ENCODE measurements at places on chromosomes 4 and X. TPM values are rescaled to one million over a fixed set of nuclear protein-coding genes. Genes with fewer than 3 reads are reported as not detected.

Gene FOXO4
- 26.0 TPM for polyA plus RNA-seq

Gene MMRN1
- polyA plus RNA-seq, result 2.5 TPM

Gene PAGE5
- not detected for polyA plus RNA-seq

Gene OPN1LW
- not detected for polyA plus RNA-seq

Gene ASMTL
- 33.2 TPM for polyA plus RNA-seq

Gene CPZ
- 18.0 TPM for polyA plus RNA-seq

Gene ZBTB49
- polyA plus RNA-seq, result 9.1 TPM

Gene PNMA6A
- polyA plus RNA-seq, result 7.8 TPM

Gene NEIL3
- polyA plus RNA-seq, result 5.4 TPM

Gene CSN1S1
- not detected for polyA plus RNA-seq

Gene RAB33A
- 0.65 TPM for polyA plus RNA-seq

Gene ANOS1
- polyA plus RNA-seq, result 9.0 TPM

Gene MAGEA8
- not detected for polyA plus RNA-seq

Gene VCX
- not detected for polyA plus RNA-seq

Gene F9
- polyA plus RNA-seq, result not detected

Gene HTR2C
- polyA plus RNA-seq, result 0.53 TPM

Gene AR
- polyA plus RNA-seq, result 3.6 TPM

Gene UGT2B15
- 0.07 TPM for polyA plus RNA-seq

Gene STPG2
- 0.68 TPM for polyA plus RNA-seq

Gene CENPE
- 13.1 TPM for polyA plus RNA-seq

Gene ANXA10
- 0.25 TPM for polyA plus RNA-seq

Gene DUSP21
- not detected for polyA plus RNA-seq

Gene SLITRK2
- 1.4 TPM for polyA plus RNA-seq

Gene MAGEH1
- 75.1 TPM for polyA plus RNA-seq

Gene POLN
- 2.5 TPM for polyA plus RNA-seq

Gene RRH
- 0.43 TPM for polyA plus RNA-seq

Gene JCHAIN
- polyA plus RNA-seq, result 0.69 TPM

Gene ZIC3
- not detected for polyA plus RNA-seq

Gene CSAG2
- polyA plus RNA-seq, result not detected

Gene SLC16A2
- 28.4 TPM for polyA plus RNA-seq
